ENCODE measurements at places on chromosomes 7 and 10. TPM values are rescaled to one million over a fixed set of nuclear protein-coding genes. Genes with fewer than 3 reads are reported as not detected.

GALNT17 gene
- total RNA-seq = under 0.01 TPM

GRIFIN gene
- not detected for total RNA-seq

CALN1 gene
- total RNA-seq = not detected

GRID1 gene
- not detected for total RNA-seq

STEAP4 gene
- 270 TPM for total RNA-seq

PNLIPRP3 gene
- total RNA-seq = not detected

Data from articular chondrocyte of knee joint (primary cell).